ENCODE measurements at places on chromosomes 6 and 20.

DNA sequence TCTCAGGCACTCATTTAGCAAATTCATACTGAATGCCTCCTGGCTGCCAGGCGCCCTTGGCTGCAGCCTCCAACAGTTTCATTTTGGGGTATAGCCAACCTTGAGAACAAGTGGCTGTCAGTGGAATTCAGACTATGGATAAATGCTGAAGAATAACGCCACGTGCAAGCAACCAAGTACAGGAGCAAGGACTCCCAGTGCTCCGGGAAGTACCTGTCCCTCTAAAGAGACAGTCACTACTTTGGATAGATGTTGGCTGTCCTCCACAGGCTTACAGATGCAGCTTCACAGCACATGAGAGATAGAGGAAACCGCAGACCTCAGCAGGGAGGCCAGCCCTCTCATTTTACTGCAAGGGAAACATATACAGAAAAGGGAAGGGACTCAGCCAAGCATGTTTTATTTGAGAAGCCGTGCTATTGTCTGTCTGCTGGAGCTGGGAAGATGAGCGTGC, 658.2 kb downstream of the PTPRT start:
- DNase-seq: no peak

- DNase-seq: no peak
Measured at GRCh38 chr20:63498960-63499337, at the start of gene EEF1A2. TSS of gene EEF1A2 (minus strand) at chr20:63499083. CDS start at chr20:63497763, 1,320 bp downstream.

- no peak for DNase-seq
Measured at GRCh38 chr20:2023151-2023550, 29.3 kb upstream of the PDYN start.

DNA sequence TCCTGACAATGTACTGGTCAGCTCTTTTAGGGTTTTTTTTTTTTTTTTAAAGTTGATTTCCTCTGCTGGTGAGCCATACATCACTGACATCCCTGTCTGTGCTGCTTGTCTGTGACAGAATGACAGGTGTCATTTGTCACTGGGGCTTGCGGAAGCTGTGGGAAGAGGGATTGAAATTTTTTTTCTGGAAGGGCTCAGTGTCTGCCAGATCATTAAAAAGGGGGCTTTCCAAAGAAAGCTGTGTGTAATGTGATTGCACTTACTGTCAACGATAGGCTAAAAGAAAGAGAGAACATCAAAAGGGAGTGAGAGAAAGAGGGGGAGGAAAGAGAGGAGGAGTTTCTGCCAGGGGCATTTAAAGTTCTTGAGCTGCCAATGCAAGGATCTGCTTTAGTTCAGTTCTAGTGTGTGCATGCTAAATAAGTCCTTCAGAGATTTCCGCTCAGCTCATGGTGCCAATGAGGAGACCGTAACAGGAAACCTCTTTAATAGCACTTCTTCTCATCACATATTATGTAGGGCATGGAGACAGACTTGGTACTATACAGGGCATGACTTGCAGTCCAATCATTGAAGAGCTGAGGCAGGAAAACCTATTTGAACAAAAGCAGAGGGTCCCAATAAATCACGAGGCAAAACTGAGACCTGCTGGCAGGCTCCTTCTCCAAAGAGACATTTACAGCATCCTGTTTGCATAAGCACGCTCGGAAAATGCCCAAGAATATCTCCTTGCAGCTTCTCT, 177.2 kb downstream of the TSHZ2 start:
- no peak for DNase-seq

- no peak for DNase-seq
Measured at GRCh38 chr6:96089173-96089572, 73.4 kb downstream of the FUT9 start.

DNA sequence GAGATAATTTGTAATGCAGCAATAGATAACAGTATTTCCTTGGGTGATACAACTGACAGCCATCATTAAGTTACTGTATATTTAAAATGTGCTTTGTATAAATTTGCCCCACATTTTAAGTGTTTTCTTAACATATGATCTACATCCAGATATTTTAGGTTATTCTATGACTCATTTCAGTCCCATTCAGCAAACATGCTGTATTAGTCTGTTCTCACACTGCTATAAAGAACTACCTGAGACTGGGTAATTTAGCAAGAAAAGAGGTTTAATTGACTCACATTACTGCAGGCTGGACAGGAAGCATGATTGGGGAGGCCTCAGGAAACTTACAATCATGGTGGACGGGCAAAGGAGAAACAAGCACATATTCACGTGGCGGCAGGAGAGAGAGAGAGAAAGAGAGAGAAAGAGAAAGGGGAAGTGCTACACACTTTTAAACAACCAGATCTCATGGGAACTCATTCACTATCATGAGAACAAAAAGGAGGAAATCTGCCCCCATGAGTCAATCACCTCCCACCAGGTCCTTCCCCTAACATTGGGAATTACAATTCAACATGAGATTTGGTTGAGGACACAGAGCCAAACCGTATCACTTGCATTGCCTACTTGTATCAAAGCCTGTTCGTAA, 9.6 kb upstream of the CHD6 start:
- DNase-seq: no peak
